ENCODE measurements at places on chromosomes 3 and 15.

DNA sequence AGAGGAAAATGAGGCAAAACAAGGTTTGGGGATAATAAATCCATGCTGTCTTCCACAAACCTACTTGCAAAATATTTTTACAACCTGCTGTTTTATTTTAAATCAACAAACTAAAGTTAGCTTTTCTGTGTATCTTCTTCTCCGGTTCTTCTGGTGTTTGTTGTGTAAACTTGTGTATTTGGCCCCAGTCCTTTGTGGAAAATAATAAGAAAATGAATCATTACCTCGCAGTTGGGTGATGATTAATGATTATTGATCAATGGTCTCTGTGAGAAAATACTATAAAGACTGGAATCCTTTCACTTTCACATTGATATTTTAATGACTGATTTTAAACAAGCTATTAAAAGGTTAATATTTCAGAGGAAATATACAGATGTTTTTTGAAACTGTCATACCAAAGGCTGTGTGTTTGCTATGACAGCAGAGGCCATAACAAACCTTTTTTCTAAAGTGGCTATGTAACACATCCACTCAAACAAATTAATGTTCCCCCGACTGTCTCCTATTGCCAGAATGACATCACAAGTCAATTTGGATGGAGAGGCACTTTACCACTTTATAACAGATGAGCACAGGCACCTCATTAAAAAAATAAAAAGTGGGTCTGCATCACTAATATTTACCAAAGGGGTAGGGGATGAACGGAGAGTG, 152.5 kb downstream of the MEX3B start:
- no peak for DNase-seq

GRCh38 chr3:110855207-110855606, 216.4 kb upstream of the NECTIN3 start:
- no peak for DNase-seq

DNA sequence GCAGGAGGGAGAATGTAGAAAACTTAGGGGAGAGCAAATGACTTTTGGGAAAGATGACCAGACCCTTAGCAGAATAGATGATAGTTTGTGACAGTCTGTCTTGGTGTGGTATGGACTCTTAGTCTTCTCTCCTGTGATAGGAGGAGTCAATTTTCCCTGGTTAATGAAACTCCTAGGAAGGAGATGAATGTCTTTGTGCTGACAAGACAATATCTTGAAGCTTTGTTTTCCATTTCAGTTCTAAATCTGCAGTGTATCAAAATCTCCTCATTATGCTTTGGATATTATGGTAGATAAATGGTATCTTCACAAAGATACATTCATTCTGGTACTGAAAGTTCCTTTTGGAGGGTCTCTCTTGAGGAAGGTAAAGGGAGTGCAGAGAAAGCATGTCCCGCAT, 77.8 kb upstream of the ZNF717 start:
- no peak for DNase-seq

DNA sequence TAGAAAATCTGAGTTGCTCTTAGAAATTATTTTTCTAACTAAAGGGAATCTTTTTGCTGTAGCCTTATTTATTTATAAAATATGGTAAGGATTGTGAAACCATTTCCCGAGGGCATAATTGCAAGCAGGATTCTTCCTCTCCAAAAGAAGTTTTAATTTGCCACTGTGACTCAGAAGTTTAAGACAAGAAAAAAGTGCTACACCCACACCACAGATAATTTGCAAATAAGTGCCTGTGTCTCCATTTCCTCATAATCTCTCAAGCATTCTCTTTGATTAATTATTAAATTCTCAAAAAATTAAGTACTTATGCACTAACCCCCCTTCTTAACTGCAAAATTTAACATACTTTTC, 43.6 kb downstream of the RASA2 start:
- no peak for DNase-seq

DNA sequence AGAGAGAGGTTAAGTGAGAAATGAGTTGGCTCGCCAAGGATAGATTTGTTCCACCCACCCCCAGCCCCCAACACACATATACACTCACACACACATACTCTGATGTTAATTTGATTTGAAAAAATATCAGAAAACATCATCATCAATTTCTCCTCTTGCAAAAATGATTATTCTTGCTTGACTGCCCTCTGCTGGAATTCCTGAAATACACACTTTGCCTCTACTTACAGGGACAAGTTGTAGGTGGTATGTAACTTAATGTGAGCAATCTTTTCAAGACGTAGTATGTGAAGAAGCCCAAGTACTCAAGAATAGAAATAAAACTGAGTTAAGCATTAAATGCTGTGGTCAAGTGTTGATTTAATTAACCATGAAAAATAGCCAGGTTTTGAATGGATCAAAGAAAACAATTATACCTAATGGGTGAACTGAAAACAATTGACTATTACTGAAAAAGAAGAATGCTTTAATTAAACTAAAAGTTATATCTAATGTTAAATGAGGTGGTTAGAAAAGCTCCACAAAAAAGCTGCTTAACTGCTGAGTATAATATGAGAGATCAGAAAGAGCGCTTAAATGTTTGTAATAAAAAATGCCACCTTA, 46.6 kb upstream of the MDFIC2 start:
- no peak for DNase-seq

GRCh38 chr15:90885432-90886290, 1.4 kb downstream of the FES start:
- peak; percentile 79 for DNase-seq

GRCh38 chr3:98945101-98945524, 43.6 kb upstream of the DCBLD2 start:
- DNase-seq = no peak

DNA sequence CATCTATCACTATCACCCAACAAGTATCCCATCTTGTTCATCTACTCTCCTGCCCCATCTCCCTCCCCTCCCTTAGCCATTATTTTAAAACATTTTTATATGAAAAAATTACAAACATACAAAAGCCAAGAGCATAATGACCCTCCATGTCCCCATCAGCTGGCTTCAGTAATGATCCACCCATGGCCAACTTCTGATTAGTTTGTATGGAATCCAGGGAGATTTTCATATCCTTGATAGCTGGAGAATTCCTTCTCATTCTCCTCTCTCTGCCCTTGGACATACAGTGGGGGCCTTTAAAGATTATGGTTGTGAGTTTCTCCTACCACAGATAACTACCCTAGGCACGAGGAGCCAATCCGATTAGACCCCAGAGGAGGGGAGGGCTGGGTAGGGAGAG, 40.2 kb downstream of the IRAK2 start:
- no peak for DNase-seq

GRCh38 chr3:21672303-21672702, 78.7 kb downstream of the ZNF385D start:
- no peak for DNase-seq

DNA sequence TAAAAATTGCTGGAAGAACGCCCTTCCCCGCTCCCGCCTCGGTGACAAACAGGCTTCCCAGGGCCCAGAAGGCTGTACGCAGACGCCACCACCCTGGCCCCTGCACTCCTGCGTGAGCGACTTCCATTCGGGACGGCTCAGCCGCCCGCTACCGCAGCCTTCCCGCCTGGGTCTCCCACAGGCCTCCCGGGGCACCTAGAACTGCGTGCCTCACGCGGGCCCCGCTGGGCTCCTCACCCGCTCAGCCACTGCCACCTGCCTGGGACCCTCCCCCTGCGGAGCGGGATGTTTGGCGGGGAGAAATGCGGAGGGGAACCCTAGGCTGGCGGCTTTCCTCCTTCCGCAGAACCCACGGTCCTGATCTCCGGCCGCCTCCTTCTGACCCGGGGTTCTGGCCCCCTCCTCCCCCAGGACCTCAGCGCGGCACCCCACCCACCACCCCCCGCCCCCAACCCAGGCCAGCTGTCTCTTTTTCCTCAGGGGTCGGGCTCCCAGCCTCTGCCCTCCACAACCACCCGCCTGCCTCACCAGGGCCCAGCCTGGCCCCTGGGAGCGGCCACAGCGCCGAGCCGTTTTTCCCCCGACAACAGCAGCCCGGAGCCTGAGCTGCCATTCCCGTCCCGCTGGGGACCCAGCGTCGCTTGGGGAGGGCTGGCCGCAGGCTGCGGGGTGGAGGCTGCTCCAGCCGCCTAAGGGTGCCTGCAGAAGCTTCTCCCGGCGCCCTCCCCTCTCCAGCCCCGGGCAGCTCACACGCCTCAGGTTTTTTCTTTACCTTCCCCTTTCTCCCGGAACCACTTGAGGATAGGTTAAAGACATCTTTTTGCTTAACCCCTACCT, 27.6 kb upstream of the RAB7A start:
- no peak for DNase-seq

GRCh38 chr3:2771193-2771592, 339.0 kb downstream of the IL5RA start:
- no peak for DNase-seq

- no peak for DNase-seq
These were observed 225.6 kb upstream of the ATP11B start for GRCh38 chr3:182567700-182568099.

DNA sequence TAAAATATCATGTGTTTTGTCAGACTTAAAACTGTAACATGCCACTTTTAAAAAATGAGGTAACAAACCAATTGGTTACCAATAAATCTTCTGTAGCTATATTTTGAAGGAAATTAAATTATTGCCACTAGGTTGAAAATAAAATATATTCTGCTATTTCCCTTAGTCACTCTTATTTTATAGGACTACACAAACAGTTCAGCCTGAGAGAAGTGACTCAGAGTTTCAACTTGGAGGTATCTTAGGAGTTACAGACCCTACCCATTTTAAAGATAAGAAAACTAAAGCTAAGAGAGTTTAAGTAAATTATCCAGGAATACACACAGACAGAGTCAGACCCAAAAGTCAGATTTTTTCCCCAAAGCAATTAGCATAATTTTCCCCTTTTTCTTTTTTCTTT, 65.1 kb downstream of the PIK3CB start:
- no peak for DNase-seq

- no peak for DNase-seq
These were observed 959.8 kb downstream of the NAALADL2 start for GRCh38 chr3:175818811-175819464.

DNA sequence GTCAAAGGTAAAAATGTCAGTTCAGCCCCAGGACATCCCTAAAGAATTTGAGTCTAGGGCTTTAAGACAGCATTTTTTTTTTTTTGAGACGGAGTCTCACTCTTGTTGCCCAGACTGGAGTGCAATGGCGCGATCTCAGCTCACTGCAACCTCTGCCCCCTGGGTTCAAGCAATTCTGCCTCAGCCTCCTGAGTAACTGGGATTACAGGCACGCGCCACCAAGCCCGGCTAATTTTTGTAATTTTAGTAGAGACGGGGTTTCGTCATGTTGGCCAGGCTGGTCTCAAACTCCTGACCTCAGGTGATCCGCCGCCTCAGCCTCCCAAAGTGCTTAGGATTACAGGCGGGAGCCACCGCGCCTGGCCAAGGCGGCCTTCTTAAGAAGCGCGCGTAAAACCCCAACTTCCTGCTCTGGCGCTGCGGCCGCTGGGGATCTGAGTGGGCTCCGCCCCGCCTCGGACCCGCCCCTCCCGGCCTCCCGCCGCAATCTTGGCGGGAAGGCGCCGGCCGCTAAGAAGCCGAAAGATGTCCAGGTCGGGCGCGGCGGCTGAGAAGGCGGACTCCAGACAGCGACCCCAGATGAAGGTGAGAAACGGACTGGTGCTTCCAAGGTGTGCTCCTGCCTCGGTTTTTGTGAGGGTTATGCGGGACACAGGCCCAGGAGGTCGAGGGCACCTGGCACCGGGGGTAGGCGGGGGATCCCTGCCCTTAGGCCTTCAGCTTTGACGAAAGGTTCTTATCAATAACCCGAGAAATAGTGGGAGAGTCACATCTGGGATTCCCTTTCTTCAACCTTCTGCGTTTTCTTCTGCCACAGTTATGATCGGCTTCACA, at the start of gene WDR76:
Gene WDR76, plus strand, starts transcription at position 495 of the 834 bp plus-strand sequence. Its CDS starts 31 bp downstream, at position 526.
- no peak for DNase-seq

DNA sequence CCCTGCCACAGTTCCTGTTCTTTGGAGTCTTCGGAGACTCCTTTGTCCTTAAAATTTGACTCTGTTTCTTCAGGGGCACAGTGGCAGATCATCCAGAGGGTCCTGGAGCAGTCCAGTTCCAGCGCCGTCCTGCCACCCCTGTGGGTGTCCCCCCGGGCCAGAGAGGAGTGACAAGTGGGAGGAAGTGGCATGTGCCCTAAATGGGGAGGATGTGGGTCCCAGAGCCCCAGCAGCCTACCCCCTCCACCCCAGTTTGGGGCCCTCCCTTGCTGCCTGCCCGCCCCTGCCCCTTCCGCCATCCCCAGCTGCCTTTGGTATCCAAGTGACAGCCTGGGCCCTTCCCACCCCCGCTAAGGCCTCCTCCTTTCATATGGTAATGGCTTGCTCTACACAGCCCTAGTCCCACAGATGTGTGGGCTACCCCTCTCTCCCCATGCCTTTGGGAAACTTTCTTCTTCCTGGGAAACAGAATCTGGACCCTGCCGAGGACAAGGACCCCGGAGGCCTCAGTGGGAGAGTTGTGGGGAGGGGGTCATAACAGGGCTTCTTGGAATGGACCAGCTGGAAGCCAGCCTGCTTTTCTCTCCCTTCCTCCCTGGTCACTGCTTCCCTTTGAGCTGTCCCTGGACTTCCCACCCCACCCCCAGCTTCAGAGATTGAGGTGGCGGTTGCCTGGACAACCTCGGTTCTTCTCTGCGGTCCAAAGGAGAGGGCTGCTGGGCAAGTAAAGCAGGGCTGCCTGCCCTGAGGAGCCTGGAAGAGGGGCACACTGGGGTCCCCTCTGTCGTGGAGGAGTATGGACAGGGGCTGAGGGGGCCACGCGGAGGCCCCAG, 43.2 kb downstream of the KLHL25 start:
- no peak for DNase-seq

GRCh38 chr15:40354408-40355171, 3.4 kb upstream of the DISP2 start:
- no peak for DNase-seq

DNA sequence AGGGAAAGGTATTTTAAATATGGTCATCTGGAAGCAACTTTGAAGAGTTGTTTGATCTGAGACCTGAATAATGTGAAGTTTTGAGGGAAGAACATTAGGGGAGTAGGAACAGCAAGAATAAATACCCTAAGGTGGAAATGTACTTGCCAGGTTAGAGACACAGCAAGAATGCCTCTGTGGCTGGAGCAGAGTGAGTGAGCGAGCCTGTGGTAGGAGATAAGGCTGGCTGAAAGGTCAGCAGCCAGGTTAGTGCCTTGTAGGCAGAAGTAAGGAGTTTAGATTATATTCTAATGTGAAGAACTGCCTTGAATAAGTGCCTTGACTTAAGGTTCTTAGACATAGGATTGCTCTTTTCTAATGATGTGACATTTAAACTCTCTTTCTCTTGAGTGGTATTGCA, 18.3 kb downstream of the LRRC49 start:
- no peak for DNase-seq

GRCh38 chr15:101426761-101427333, 62.7 kb downstream of the PCSK6 start:
- no peak for DNase-seq

Measured in stimulated activated CD4-positive, alpha-beta T cell treated with anti-CD3 and anti-CD28 coated beads, Interleukin-1b, Interleukin-23, amount 100 ng/mL, for 1 hour (primary cell).